GM23338 (cell line): ENCODE measurements at places on chromosomes 2 and 18.

DNA sequence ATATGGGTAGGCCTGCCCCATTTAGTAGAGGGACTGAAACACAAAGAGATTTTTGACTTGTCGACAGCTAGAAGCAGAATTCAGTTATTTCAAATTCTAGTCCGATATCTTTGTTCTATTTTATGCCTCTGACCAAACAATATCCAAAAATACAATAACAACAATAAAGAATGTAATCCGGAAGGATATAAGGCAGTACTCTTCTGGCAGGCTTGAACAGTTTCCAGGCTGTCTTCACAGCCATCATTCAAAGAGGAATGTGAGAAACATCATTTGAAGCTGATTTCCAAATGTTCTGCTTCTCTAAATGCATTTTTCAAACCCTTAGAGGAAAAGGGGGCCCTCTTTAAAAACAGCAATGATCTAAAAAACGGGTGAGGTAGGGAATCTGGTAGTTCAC lies 36.7 kb upstream of the SPTBN1 start:
- H3K4me1 ChIP-seq, result no peaks in the 10 kb centered on the region
- H3K27me3 ChIP-seq, result no peaks in the 10 kb centered on the region
- no peak overlapping the region for H3K27ac ChIP-seq

- H3K4me3 ChIP-seq, result no peak overlapping the region
- no peak overlapping the region for H3K27ac ChIP-seq
- H3K27me3 ChIP-seq, result no peaks in the 10 kb centered on the region
- H3K36me3 ChIP-seq, result no peaks in the 10 kb centered on the region
- no peak for DNase-seq
Measured at GRCh38 chr2:6667326-6667725, 198.4 kb downstream of the CMPK2 start.

DNA sequence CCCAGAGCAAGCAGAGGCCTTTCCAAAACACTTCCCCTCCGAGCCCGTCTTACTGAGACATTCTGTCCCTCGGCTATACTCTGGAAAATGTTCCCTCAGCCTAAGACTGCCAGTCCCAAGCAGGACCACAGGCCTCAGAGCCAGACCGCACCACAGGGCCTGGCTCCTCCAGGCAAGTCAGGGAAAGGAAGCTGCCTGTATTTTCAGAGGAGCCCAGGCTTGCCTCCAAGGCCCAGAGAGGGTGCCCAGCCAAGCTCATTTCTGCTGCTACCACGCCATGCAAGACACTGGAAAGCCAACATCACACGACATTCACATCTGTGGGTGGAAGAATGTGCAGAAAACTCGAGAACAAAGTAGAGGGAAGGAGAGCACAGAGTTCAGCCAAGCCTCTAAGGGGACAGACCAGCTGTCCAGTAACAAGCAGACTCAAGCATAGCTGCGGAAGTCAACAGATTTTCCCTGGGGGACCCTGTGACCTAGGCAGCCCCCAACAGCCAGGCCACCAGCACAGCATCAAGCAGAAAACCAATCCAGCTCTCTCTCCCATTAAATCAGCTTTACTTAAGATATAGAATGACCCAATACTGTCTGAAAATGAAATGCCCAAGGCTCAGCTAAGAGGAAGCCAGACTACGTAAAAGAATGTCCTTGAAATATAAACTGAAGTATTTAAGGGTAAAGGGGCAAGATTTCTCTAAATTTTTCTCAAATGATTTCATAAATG lies 123.9 kb downstream of the ZFP36L2 start:
- H3K4me3 ChIP-seq, result no peak overlapping the region
- no peak overlapping the region for H3K27ac ChIP-seq
- DNase-seq, result peak; percentile 12
- peaks cover 21% of the 10 kb centered on the region; the same call in 1 of the 2 replicates for H3K4me1 ChIP-seq
- H3K27me3 ChIP-seq, result peaks cover 8% of the 10 kb centered on the region; the same call in 1 of the 2 replicates

GRCh38 chr2:12666445-12666844 lies 50.3 kb upstream of the TRIB2 start:
- H3K36me3 ChIP-seq, result no peaks in the 10 kb centered on the region; the same call in 1 of the 2 replicates
- H3K27me3 ChIP-seq, result no peaks in the 10 kb centered on the region
- no peak for DNase-seq
- H3K4me1 ChIP-seq, result no peaks in the 10 kb centered on the region
- H3K4me3 ChIP-seq, result no peak overlapping the region
- no peak overlapping the region for H3K27ac ChIP-seq

DNA sequence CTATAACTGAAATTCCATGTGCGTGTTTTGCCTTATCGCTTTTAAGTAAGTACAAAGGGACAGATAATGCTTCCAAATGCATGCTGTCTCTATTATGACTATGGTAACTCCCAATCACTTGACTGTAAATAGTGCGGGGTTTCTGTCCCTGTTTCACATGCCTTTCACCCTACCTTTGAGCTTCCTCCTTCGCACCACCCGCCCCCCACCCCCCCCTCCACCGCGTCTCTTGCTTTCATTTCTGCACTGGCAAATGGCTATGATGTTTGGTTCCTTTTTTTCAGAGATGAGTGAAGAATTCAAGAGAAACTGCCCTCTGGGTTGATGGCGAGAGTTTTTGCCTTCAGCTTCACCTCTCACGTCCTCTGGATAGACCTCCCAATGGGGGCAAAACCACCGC lies 25.0 kb upstream of the SPP2 start:
- no peaks in the 10 kb centered on the region for H3K27me3 ChIP-seq
- no peaks in the 10 kb centered on the region; the same call in 1 of the 2 replicates for H3K36me3 ChIP-seq
- H3K4me3 ChIP-seq, result no peak overlapping the region
- DNase-seq, result no peak
- H3K27ac ChIP-seq, result no peak overlapping the region

DNA sequence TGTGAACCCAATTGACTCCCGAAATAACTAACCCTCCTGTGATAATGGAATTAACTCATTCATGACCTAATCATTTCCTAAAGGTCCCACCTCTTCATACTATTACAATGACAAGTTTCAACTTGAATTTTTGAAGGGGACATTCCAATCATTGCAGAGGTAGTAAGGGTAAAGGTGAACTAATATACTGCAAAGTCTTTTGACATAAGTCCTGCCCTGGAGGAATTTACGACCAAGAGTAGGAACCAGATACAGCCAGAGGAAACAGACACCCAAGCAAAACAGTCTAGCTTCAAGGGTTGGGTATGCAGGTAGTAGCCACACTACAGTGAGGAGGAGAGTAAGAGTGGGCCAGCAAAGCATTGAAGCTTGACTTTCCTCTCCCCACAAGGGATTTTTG lies 1.2 kb upstream of the SRBD1 start:
- H3K36me3 ChIP-seq, result no peaks in the 10 kb centered on the region
- H3K4me3 ChIP-seq, result no peak overlapping the region
- H3K27me3 ChIP-seq, result no peaks in the 10 kb centered on the region
- no peak for DNase-seq
- no peaks in the 10 kb centered on the region for H3K4me1 ChIP-seq
